ENCODE measurements at places on chromosomes 3 and 15. TPM values are rescaled to one million over a fixed set of nuclear protein-coding genes. Genes with fewer than 3 reads are reported as not detected.
A peak's percentile ranks its signal among the peaks of the same experiment; 100 is the strongest.

DNA sequence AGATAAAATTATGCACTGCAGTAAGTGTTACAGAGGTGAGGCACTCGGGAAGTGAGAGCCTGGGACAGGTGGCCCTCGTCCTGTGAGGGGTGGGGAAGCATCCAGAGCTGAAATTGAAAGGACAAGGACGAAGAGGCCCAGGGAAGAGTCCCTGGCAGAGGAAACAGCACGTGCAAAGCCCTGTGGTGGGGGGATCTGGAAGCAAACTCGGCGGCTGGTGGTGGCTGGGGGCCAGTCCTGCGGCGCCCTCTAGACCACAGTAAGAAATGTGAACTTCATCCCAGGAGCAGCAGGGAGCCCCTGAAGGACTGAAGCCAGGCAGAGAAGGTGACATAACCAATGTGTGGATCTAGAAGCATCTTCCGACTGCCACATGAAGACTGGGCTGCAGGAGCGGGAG is 42.8 kb downstream of the GRIP2 start:
- peak; percentile 81 for DNase-seq

DNA sequence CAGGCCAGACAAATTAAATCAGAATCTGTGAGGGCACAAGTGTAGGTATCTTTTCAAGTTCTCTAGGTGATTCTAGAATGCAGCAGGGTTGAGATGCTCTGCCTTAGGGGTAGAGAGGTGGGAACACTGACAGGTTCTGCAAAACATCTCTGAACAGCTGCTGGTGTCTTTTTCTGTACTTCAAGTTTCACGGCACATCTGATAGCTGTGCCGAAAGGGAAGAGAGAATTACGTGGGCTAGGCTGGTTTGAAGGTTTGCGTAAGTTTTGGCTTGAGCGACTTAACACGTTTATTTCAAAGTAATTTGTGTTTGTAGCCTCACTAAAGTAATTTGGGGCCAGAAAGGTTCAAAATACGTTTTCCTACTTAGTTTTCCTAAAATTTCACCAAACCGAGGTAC is 22.5 kb downstream of the PXK start:
- DNase-seq, result no peak

- DNase-seq, result no peak
These were observed 75.9 kb downstream of the TNIK start for GRCh38 chr3:171384101-171384891.

DNA sequence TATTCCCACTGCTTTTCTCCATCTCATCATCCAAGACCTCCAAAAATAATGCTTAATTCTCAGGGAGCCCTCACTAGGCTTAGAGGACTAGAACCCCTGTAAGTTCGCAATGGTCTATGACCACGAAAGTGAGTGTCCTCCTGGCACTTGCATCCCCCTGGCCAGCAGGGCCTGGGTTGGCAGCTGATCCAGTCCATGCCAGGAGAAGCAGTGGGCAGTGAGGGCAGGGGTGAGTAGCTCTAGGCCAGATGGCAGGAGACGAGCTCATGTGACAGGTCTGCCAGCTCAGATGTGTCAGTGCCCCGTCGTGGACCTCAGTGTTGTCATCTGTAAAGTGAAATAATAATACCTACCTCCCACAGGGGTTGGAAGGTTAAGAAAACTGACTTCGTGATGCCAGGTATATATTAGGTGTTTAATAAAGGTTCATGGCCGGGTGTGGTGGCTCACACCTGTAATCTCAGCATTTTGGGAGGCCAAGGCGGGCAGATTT is 11.1 kb downstream of the GP5 start:
- no peak for DNase-seq

DNA sequence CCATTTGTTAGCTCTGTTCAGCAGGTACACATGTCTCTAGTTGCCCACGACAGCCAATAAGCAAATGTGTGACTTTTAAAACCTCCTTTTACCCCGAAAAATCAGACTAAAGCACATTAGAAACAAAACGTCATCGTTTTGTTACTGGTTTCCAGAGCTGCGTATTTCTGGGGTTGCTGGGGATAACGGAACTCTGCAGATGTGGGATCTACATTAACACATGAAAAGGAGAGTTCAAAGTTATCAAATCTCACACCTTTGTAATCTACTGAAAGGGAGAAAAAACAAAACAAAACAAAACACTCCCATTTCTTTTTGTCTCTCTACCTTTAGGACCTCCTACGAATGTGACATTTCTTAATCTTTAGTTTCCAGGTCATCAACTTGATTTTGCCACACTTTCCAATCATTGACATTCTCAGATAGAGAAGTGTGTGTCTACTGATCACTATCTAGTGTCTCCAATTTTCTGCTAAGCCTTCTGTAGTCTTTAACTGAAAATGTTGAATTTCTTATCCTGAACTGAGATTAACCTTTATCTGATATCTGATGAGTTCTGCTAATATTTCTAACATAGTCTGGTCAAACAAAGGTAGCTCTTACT is 93.0 kb upstream of the TSPAN3 start:
- DNase-seq, result no peak

GRCh38 chr3:13161021-13161759 is 88.0 kb upstream of the IQSEC1 start:
- DNase-seq, result peak; percentile 70

GRCh38 chr3:127287840-127288239 is at the start of gene PRR20G:
TSS of gene PRR20G (minus strand) at chr3:127288046. CDS start at chr3:127287365, 681 bp downstream.
- DNase-seq, result peak; percentile 67

DNA sequence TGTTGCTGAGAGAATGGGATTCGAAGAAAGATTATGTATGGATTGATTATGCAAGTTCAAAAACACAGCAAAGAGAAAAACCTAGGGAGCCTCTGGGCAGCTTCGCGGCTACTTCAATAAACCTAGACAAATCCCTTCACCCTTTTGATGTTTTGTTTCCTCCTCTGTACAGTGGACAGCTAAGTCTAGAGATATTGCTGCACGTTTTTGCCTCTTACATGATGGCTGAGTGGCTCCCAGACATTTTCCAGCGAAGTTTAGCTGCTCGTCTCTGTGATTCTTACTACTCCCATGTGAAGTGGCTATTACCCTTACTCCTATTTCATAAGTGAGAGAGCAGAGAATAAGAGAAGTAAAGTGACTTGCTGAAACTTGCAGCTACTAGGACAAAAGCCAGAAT is 695.0 kb upstream of the GRM7 start:
- DNase-seq, result no peak

DNA sequence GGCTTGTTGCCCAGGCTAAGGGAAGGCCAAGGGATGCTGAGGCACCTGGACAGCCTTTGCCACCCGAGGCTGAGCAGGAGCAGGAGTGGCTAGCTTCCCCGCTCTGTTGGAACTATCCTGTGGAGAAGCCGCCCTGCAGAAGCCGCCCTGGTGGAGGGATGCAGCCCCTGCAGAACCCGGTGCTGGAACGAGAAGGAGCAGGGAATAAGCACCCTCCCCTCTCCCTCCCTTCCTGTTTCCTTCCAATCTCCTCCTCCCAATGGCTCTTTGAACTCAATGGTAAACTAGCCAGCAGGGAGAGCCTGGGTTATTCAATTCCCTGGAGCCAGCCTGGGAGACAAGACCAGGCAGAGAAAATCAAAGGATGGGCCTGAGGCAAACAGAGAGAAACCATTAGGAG is 11.8 kb upstream of the HRG start:
- peak; percentile 89 for DNase-seq

DNA sequence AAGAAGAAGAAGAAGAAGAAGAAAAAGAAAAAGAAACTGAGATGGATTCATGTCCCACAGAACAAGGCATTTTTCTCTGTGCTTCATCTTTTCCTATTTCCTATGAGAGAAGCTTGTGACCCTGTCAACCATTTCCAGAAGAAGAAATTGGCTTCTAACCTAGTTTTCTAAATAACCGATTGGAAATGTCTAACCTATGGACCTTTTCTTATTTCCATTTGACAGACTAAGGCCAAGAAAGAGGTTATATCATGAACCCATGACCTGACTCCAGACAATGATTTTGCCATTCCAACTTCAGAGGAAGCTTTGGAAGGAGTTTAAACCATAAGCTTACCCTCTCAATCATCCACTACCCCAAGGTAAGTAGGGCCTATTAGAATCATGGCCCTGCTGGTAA is 16.3 kb upstream of the CSRNP1 start:
- DNase-seq, result no peak

GRCh38 chr15:49247556-49248110 is 77.6 kb downstream of the GALK2 start:
- no peak for DNase-seq

DNA sequence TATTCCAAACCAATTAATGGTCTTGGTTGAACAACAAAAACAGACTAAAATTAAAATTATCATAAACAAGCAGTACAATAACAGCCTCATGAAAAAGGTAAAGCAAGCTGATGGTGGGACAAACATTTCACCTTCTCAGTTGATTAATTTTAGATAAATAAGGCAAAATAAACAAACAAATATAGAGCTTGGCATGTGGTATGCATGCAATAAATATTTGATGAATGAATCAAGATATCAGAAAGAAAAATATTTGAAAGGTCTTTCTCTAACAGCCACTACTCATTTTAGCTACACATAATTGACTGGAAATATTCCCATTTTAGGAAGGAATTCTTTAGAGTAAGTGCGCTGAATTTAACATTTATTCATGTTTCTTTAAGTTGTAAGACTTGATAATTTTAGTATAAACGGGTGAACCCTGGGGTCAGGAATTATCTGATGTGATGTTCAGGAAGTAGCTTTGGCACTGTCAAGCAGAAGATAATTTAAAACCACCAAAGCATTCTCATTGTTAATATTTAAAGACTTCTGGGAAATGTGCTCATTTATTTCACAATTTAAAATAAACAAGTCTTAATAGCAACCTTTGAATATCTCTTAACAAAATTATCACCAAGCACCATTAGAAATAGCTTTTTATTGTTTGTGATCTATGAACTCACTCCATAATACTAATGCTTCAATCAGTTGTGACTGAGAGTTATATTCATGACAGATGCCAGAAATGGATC is 372.3 kb upstream of the TGFBR2 start:
- DNase-seq, result no peak

DNA sequence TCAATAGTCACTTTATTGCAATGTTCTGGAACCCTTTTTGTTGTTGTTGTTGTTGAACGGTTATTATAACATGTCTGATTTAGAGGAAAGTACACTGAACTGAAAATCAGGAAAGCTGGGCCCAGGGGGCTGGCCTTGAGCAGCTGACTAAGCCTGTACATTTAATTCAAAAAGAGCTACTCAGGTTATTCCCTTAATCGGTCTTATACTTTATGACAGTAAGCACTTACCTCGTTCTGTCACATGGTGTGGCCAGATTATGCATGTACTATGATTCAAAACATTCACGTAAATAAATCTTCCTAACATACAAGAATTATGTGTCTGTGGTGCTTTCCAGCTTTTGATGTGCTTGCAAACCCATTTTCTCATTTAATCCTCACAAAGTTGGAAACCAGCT is 382.5 kb upstream of the TPRG1 start:
- no peak for DNase-seq

GRCh38 chr3:126414961-126415660 is 20.4 kb downstream of the CFAP100 start:
- DNase-seq, result no peak

GRCh38 chr3:169266351-169266750 is 397.2 kb downstream of the MECOM start:
- DNase-seq, result no peak

- no peak for DNase-seq
These were observed 15.4 kb upstream of the ZNF774 start for GRCh38 chr15:90336705-90337141.

GRCh38 chr3:151085889-151086483 is 522 bp downstream of the MED12L start:
- DNase-seq, result peak; percentile 86

GRCh38 chr15:76208084-76208785 is 103.0 kb downstream of the ETFA start:
- no peak for DNase-seq

DNA sequence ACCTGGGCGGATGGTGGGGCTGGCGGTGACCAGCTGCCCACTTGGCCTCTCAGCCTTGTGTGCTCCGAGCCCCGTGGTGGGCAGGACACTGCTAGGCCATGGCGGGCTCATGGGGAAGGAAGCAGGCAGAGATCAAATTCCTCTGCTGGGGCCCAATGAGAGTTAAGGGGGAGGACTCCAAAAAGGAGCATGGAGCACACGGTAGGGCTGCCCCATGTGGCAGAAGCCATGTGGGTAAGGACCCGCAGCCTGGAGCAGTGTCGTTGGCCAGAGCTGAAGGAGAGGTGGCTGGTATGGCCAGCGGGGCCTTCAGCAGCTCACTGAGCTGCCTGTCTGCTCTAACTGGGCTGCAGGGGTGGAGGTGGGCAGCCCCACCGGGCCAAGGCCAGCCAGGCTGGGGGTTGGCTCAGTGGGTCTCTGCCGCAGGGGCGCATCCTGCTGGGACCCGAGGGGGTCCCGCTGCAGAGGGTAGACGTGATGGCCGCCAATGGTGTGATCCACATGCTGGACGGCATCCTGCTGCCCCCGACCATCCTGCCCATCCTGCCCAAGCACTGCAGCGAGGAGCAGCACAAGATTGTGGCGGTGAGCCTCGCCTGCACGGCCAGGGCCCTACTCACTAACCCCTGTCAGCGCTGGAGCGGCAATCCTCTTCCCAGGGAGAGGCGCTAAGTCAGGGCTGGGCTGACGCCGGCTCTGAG is 11.3 kb downstream of the STAB1 start:
- DNase-seq, result no peak

GRCh38 chr15:77015646-77016320 is 20.9 kb downstream of the PSTPIP1 start:
- peak; percentile 63 for DNase-seq

- no peak for DNase-seq
These were observed 61.6 kb upstream of the TGFBR2 start for GRCh38 chr3:30544812-30545211.

GRCh38 chr15:45307230-45307924 is 55.3 kb downstream of the SLC28A2 start:
- DNase-seq, result no peak

DNA sequence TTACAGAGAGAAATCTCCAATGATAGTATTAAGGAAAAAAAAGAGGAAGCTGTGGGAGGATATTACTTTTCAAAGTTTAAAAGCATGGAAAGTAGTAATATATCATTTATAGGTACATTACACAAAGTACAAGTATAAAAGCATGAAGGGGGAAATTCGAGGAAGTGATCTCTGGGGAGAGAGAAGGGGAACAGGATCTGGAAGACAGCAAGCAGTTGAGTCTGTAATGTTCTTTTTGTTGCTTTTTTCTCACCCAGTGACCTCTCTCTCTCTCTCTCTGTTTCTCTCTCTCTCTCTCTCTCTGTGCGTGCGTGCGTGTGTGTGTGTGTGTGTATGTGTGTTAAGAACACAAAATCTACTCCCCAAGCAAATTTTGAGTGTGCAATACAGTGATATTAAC is 10.2 kb downstream of the C3orf20 start:
- DNase-seq, result no peak

- no peak for DNase-seq
These were observed 334.8 kb downstream of the ERC2 start for GRCh38 chr3:56133423-56133822.

The SNURF gene
- 27.2 TPM for total RNA-seq

The BFSP2 gene
- total RNA-seq, result not detected

The SLC28A1 gene
- not detected for total RNA-seq

The IL17RB gene
- total RNA-seq, result 8.4 TPM

The TMEM45A gene
- 6.6 TPM for total RNA-seq

The AHSG gene
- total RNA-seq, result not detected

The CCR1 gene
- not detected for total RNA-seq

The CACNA1D gene
- 3.7 TPM for total RNA-seq

The ESYT3 gene
- 10.2 TPM for total RNA-seq

The DALRD3 gene
- 41.9 TPM for total RNA-seq
